ENCODE measurements at places on chromosomes 5 and 9.

- DNase-seq = no peak
Observed at GRCh38 chr5:170499621-170500020, 4.2 kb upstream of the KCNIP1 start.

GRCh38 chr9:133619791-133620190 is 10.6 kb upstream of the FAM163B start:
- no peak for DNase-seq

DNA sequence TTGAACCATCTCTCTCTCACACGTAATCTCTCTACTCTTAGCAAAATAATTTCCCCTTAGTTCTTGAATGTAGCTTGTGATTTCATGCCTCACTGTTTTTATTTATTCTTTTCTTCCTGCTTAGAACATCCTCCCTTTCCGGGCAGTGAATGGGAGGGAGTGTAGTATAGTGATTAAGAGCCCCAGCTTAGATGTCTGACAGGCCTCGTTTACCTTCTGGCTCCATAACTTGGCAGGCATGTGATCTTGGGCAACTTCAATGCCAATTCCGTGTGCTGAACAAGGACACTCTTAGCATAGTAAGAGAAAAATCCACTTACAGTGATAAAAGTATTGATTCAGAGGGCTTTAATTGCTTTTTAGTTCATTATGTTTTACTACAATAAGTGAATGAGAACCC is 96.3 kb upstream of the TNPO1 start:
- DNase-seq = no peak

GRCh38 chr5:145976431-145977155 is 40.2 kb downstream of the SH3RF2 start:
- DNase-seq = no peak

DNA sequence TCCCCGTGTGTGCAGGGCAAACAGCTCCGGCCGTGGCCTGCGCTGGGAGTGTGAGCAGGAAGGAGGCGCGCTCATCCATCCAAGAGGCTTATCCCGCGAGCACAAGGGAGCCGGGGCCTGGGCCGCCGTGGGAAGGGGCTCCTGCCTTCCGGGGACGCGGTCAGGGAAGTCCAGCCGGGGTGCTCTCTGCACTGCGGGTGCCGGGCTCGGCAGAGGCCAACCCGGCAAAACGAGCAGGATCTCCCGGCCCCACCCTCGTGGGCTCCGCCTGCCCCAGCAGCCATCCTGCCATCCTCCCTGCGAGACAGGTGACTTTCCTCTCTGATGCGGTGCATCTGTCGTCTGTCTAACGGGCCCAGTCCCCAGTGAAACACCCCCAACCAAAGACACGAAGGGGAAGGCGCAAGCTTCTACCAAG is 244.2 kb downstream of the AUH start:
- DNase-seq = no peak

- no peak for DNase-seq
Observed at GRCh38 chr9:16412740-16413139, 457.7 kb downstream of the BNC2 start.

DNA sequence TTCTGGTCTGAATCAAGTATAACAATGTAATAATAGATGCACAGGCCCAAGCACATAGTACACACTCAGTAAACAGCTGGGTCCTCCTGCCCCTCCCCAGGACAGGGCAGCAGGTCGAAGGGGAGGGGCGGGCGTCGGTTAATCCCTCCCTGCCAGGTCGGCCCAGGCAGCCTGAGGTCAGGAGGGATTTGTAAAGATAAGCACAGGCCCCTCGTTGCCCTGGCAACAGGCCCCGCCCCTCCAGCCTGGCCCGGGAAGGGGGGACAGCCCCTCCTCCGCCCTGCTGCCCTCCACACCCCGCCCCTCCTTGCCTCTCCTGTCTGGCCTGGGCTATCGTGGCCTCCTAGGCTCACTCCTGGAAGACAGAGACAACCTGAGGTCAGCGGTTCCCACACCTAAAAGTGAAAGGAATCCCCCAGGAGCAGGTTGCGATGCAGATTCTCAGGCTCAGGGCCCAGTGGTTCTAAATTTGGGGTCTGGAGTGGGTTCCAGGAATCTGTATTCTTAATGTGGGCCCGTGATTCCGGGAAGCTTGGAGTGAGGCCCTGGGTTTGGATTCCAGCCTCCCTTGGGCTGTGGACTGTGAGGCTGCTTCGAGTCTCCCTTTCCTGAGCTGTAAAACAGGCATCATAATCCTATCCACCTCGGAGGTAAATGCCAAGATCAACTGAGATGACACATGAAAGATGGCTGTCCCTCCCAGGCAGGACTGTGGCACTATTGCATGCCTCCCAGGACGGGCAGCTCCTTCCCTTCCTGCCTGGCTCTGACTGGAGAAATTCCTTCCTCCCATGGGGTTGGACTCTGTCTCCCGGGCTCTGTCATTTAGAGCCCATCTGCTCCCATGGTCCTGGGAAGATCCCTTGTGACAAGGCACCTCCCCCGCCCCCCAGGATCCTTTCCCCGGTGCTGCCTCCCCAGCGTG is 4.4 kb downstream of the CRB2 start:
- DNase-seq = peak; percentile 93

Data from BE2C (cell line).